ENCODE measurements at places on chromosomes 7 and 10.

GRCh38 chr7:28595076-28595475 lies 182.8 kb downstream of the CREB5 start:
- no peak for DNase-seq

DNA sequence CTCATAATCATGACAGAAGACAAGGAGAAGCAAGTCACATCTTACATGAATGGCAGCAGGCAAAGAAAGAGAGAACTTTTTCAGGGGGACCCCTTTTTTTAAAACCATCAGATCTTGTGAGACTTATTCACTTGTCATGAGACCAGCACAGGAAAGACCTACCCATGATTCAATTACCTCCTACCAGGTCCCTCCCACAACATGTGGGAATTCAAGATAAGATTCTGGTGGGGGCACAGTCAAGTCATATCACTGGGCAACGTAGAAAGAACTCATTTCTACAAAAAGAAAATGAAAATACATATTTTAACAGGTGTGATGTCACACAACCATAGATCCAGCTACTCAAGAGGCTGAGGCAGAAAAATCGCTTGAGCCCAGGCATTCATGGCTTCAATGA lies 304.1 kb downstream of the IPMK start:
- no peak for DNase-seq

DNA sequence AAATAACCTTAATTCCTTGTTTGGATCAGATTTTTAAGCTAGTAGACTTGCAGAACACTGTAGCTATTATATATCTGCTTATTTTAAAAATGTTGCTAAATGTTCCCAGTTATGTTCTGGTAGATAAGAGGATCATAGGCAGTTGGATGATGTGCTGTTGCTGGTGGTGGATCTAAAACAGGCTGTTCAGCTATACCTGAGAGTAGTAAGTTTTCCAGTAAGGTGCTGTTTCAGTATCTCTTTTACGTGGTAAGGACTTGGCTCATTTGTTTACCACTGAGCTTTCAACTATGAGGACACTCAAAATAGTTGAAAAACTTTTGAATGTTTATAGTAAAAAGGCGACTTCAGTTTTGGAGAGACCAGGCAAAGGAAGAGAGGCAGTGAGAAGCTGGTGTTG lies 180.9 kb downstream of the CDK14 start:
- DNase-seq, result no peak

DNA sequence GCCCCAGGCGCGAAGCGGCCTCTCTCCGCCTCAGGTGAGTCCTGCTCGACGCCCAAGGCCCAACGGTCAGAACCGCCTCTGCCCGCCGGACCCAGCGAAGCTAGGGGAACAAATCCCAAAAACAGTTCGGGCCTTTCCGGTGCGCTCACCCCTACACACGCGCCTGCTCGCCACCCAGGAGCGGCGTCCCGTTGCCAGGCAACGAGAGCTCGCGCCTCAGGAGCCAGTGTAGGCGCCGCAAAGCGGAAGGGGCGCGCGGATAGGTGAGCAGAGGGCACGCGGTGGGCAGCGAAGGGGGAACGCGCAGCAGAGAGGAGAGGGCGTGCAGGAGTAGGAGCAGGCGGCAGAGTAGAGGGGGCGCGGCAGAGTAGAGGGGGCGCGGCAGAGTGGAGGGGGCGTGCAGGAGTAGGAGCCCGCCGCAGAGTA lies at the start of the genes DYDC1 and DYDC2:
Gene DYDC1, minus strand, starts transcription at position 193 of the 426 bp plus-strand sequence. CDS start 4,154 bp downstream, outside the sequence.
Gene DYDC2, plus strand, starts transcription at position 219 of the 426 bp plus-strand sequence. CDS start 5,663 bp downstream, outside the sequence.
- peak; percentile 79 for DNase-seq

DNA sequence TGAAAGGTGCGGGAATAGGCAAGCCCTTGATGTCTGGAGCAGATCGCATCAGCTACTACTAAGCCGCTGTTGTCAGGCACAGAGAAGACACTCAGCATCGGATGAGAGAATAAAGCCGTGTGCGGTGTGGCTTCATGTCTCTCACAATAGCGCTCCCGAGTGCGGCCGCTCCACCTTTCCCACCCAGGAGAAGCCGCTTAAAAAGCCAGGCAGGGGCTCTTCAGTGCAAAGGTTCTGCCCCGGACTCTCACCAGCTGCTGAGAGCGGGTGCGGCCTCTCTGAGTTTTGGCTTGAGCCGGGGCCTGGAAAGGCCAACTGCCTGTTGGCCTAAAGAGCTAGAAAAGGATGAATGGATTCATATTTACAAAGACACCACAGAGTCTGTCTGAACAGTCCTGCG lies 600.6 kb downstream of the DNAJB6 start:
- DNase-seq, result no peak

GRCh38 chr10:122264931-122265330 lies 6.2 kb upstream of the BTBD16 start:
- no peak for DNase-seq

DNA sequence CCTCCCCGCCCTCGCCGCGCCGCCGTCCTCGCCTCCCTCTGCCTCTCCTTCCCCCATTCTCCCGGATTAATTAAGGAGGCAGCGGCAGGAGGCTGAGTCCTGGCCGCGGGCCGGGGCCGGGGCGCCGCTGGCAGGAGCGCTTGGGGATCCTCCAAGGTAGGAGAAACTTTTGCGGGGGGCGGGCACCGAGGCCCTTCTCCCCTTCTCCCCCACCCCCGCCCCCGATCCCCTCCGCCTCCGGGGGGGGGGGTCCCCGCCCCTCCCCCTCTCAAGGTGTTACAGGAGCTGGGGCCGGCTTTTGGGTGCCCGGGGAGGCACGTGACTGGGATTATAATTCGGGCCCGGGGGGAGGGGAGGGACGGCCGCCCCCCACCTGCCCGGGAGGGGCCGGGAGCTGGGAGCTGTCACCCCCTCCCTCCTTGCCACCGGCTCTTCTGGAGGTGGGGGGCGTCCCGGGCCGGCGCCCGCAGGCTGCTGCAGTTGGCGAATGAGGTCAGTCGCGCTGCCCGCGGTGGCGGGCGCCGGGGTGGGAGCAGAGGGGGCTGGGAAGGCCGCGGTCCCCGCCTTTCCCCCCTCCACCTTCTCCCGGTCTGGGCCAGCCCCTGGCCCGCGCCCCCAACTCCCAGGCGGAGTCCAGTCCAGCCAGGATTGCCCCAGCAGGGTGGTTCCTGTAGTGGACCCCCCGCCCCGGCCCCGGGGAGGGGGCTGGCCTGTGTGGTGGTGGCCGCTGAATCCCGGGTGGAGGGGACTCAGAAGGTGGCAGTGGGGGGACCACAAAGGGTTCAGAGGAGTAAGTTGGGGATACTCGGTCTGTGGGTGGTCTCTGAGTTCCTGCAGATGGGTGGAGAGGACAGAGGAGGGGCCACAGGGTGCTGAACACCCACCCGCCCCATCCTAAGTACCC lies 567 bp downstream of the GTF2IRD1 start:
- no peak for DNase-seq

- DNase-seq, result no peak
Observed at GRCh38 chr7:157984423-157985163, 603.0 kb downstream of the PTPRN2 start.

DNA sequence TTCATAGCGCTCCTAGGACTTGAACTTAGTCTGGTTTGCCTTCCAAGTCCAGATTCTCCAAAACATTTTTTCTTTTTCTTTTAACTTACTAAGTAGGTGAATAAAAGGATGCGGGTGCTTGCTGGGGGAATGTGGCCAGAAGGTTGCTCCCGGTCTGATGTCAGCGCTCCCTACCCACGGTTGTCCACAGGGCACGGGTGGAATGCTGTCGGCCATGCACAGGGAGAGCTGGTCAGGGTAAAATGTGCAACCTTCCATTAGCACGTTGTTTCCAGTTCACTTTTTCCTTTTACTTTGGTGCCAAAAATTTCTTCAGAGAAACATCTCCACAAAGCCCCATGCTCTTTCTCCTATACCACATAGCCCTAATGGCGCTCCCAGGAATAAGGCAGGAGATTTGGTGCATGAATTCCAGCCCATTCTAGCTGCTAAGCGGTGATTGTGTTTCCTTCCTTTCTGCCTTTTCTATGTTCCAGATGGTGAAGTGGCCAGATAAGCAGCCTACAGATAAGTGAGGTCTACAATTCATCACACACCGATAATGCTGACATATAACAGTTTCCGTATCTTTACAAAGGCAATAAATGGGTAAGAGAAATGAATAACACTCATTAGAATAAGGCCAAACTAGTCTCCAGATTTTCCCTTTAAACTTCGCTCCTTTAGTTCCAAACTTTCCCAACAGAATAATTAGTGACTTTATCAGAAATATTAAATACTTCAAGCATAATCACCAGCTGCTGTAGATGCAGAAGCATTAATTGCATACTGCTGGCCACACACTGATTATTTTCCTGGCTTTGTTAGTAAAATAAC lies 138.3 kb upstream of the FGFR2 start:
- no peak for DNase-seq

DNA sequence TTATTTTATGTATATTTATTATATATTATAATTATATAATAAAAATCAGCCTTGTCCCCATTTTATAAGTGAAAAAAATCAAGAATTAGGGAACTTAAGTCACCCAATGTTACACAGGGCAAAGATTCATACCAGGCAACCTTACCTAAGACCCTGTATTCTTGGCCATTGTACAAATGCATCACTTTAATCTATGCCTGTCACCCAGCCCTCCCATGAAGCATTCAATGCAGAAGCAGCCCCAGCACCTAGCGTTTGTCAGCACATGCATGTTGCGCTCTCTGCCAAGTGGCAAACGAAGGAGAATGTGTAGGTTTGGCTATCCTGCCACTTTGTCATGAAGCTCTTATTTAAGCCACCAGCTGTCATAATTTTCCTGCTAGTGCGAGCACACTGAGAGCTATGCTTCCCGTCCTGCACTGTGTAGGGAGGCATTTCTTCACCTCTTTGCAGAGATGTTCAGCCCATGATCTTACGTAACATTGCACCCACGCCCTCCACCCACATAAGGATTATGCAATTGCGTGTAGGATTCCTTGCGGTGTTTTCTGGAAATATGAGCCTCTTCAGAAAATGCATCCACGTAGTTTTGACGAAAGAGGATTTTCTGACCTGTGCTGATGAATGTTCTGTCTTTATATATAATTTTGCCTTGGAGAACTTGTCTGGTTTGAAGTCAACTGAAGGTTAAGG lies 7.7 kb upstream of the COBL start:
- DNase-seq, result no peak

DNA sequence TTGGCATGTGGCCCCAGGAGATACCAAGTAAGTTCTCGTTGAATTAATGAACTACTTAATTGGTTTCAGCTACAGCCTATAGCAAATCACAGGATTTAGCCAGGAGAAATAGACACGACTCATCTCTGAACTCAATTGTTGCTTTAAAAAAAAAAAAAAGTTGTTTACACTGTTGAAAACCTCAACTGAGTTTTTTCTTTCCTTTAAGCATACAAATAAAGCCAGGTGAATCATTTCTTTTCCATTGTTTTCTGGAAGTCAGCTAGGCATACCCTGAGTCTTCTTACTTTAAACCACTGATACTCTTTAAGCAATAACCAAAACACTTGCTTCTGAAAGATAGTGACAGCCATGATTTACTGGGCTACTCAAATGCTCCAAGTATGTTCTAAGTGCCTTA lies 755 bp downstream of the FRMPD2 start:
- no peak for DNase-seq

GRCh38 chr7:125127304-125127703 lies 197.7 kb upstream of the POT1 start:
- no peak for DNase-seq

GRCh38 chr10:100293066-100293465 lies 6.6 kb upstream of the BLOC1S2 start:
- no peak for DNase-seq

DNA sequence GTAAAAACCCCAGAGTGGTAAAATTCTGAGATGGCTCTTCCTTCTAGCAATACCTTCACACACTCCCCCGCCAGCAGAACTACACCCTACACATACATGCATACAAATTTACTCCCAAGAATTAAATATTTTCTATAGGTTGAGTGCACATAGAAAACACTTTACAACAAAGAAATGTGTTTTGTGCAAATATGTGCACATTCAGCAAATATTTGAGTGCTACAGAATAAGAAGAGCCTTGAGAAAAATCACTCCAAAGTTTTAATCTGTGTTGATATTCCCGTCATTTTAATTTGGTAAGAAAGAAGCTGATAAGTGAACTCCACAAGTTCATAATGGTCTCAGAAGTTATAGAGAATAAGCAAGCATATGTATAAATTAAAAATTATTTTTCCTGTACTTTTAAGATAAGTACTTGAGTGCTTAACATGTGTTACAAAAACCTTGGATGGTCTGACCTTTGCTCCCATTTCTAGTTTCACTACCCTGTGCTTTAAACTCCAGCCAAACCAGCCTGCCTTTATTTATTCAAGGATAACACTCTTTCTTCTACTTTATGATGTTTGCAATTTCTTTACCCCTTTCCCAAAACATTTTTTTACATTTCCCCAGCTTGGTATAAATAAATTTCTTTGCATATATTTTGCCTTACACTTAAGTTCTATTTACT lies 733.5 kb upstream of the LRRTM3 start:
- no peak for DNase-seq

GRCh38 chr10:117003336-117003735 lies 1.7 kb downstream of the SHTN1 start:
- DNase-seq, result no peak

DNA sequence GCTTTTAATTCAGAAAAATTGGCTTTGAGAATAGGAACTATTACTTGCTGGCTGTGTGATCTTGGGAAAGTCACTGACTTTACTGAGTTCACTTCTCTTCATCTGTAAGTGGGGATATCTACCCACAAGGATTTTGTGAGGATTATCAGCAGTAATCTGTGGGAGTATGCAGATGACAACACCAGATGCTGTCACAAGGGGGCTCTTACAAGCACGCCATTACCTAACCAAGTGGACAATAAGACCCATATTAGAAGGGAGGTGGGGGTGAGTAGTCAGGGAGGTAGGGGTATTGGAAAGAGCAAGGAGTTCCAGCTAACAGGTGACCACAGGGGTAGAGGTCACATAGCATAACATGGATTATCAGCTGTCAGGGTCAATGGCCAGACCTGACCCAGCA lies 569.4 kb downstream of the SUGCT start:
- DNase-seq, result no peak

GRCh38 chr10:20535897-20536881 lies 360.9 kb downstream of the NEBL start:
- no peak for DNase-seq

DNA sequence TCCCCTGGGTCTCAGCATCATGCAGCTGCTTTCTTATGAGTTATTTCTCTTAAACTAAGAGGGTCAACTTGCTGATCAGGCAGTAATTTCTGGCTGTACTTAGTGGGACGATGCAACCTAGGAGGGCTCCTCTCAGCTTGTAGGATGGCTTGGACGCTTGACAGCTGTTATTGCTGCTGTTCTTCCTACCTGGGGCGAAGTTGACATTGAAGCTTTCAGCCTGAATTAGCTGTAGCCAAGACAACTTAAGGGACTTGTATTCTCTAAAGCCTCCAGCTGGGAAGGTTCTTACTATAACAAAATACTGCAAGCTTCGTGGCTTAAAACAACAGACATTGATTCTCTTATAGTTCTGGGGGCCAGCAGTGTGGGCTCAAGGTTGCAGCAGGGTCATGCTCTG lies 224.9 kb downstream of the ACTR3B start:
- no peak for DNase-seq

- no peak for DNase-seq
Observed at GRCh38 chr10:69048103-69048502, 39.8 kb upstream of the SRGN start.

DNA sequence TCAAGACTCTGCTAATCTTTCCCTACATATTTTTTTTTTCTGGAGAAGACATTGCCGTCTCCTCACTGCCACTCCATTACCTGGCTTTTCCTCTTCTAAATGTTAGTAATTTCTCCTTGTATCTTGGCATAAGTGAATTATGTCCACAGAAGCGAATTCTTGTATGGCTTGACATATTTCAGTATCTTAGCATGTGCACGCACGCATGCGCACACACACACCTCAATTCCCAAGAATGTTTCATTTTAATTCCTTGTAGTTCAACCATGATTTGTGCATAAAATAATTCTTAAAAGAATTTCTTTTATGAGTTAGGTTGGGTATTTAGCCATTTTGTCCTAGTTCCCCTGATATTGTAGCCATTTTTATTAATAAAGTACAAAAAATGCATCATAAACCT lies 301.2 kb upstream of the MYO3A start:
- DNase-seq, result no peak

Data from NCI-H1092 (cell line).